Stimulated activated CD8-positive, alpha-beta memory T cell treated with anti-CD3 and anti-CD28 coated beads, Interleukin-2, amount 100 ng/mL, for 48 hours (primary cell): ENCODE measurements at places on chromosomes 4 and X.

DNA sequence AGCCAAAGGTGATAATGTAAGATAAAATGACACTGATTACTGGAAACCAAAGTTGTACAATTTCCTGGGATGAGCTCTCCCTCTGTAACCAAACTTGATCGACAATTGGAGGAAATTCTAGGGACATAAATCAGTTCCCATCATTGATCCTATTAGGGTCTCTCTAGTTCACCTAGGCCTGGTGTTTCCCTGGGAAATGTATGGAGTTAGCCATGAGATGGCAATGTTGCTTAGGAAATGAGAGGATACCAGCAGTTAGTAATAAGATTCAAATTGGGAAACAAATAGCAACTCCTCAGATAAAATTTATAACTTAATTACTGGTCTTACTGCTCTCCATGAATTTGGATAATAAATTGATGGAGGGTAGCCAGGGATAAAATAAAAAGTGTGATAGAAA, 52.2 kb downstream of the SPATA18 start:
- no peak for DNase-seq

GRCh38 chr4:100302061-100303026, 112.1 kb upstream of the DDIT4L start:
- DNase-seq: no peak

GRCh38 chr4:56655627-56656345, 25.3 kb downstream of the HOPX start:
- DNase-seq: no peak

DNA sequence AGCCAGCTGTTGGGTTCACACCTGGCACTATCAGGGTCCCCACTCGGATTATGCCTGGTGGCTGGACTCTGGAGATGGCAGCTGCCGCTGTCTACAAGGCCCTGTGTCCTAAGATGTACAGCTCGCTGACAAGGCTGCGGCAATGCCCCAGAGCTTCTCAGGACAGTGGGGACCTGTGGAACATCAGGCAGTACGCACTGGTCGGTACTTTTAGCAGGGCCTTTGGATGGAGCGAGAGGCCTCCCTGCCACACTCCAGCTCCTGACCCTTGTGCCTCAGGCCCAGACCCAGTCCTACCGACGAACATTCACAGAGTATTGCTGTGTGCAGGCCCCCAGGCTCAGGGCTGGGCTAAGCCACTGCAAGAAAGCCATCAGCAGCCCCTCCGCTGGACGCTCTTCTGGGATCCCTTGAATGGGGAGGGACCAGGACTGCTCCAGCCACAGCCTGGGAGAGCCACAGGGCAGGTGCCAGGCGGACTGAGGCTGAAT, 45.7 kb upstream of the HMX1 start:
- no peak for DNase-seq

DNA sequence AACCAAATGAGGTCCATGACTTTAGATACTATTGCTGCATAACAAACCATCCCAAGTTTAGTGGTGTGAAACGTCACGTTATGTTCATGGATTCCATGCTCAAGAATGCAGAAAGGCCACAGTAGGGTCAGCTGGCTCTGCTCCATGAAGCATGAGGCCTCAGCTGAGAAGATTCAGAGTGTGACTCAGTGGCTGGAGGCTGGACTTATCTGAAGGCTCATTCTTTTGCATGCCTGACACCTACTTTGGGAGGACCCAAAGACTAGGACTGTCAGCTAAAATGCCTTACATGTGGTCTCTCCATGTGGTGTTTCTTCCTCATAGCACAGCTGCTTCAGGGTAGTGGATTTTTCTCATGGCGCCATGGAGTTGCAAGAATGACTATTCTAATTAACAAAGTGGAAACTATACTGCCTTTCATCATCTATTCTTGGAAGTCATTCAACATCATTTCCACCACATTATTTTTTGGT, 11.5 kb upstream of the CCDC149 start:
- DNase-seq: no peak

DNA sequence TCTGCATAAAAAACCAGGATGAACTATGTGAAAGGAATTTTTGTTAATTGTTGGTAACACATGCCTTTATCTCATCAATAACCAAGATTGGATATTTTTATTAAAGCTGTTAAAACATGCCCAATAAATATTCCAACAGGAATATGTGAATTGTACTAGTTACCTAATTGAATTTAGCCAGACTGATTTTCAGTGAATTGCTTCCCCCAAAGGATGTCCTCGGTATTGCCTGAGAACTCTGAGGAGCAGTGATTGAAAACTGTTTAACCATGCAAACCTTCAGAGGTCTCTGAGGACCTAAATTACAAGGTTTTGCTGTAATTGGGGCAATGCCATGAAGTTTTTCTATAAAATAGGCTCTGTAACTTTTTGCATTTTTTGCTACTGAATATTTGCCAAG, 66.6 kb downstream of the BLTP1 start:
- no peak for DNase-seq

DNA sequence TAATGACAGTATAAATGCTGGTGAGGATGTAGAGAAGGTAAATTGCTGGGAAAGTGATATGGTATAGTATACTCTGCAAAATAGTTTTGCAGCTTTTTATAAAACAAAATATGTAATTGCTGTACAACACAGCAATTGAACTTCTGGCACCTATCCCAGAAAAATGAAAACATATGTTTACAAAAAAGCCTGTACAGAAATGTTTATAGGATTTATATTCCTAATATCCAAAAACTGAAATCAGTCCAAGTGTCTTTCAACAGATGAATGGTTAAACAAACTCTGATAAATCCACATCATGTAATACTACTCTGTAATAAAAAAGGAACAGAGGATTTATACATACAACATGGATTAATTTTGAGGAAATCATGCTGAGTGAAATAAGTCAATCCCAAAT, 198.4 kb upstream of the ACTRT1 start:
- no peak for DNase-seq

DNA sequence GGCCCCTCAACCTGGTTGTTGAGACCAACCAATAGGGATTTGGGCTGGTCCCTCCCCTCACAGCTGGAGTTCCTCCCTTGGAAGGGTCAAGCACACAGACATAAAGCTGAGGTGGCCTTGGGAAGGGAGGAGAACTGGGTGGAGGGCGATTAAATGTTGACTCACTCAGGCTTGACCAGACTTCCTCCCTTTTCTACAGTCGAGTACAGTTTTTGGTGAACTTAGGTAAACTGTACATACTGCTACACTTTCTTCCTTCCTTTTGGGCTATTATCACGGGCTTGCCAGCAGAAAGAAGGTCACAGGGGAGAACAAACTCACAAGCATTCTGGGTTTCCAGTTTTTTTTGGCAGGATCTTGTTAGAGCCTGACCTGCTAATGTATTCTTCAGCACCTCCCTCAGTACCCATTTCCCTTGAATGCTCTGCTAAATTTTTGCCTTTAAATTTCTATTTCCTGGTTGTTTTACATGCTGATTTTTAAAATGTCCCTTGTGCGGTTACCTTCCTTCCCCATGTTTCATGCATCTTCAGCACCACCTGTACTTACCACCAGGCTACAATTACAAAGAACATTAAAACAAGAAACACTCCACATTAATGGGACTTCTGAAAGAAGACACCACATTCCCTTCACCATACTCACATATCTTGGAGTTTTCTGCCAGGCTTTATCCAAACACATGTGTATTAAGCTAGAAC, 135.2 kb upstream of the RASGEF1B start:
- no peak for DNase-seq

GRCh38 chr4:63787326-63787725, 621.9 kb downstream of the TECRL start:
- DNase-seq: no peak
